Left lung (tissue), 14 donors: ENCODE measurements at places on chromosomes 7 and 10. TPM values are rescaled to one million over a fixed set of nuclear protein-coding genes. Genes with fewer than 3 reads are reported as not detected.

The CHCHD2 gene
- total RNA-seq, result 243 TPM

The NEBL gene
- 58.8 TPM for total RNA-seq

The HECTD2 gene
- total RNA-seq, result 15.8 TPM

The ZNF727 gene
- total RNA-seq, result 3.4 TPM

The HNRNPA2B1 gene
- 338 TPM for total RNA-seq

The PILRA gene
- 20.6 TPM for total RNA-seq

The FOXP2 gene
- 9.0 TPM for total RNA-seq

The HOXA3 gene
- 5.7 TPM for total RNA-seq

The IRF5 gene
- 35.5 TPM for total RNA-seq

The SLC39A12 gene
- 0.31 TPM for total RNA-seq

The PRSS1 gene
- total RNA-seq, result 0.99 TPM

The PLAC9 gene
- total RNA-seq, result 53.8 TPM

The STK32C gene
- 13.2 TPM for total RNA-seq

The MDH2 gene
- total RNA-seq, result 153 TPM

The COBL gene
- 26.0 TPM for total RNA-seq

The OPALIN gene
- total RNA-seq, result not detected

The CYP2C9 gene
- total RNA-seq, result not detected

The FASTK gene
- 63.5 TPM for total RNA-seq

The BTBD16 gene
- 2.1 TPM for total RNA-seq

The ALDH18A1 gene
- 48.2 TPM for total RNA-seq

The SUN3 gene
- total RNA-seq, result not detected

The CTAGE6 gene
- 0.97 TPM for total RNA-seq

The KIAA1217 gene
- total RNA-seq, result 33.6 TPM

The AKR1B15 gene
- total RNA-seq, result not detected

The MMD2 gene
- not detected for total RNA-seq

The PMS2 gene
- 11.8 TPM for total RNA-seq

The SPDYE8 gene
- not detected for total RNA-seq

The HABP2 gene
- 0.24 TPM for total RNA-seq

The PPP1R17 gene
- total RNA-seq, result not detected

The PTPN20 gene
- 7.1 TPM for total RNA-seq

The EPO gene
- total RNA-seq, result not detected

The TAS2R3 gene
- 0.82 TPM for total RNA-seq

The SDK1 gene
- total RNA-seq, result 13.5 TPM

The PRPS1L1 gene
- not detected for total RNA-seq

The OSBPL3 gene
- 30.5 TPM for total RNA-seq

The SYCE1 gene
- 0.47 TPM for total RNA-seq

The ALOX5 gene
- total RNA-seq, result 52.3 TPM

The SPAM1 gene
- total RNA-seq, result not detected

The PALD1 gene
- 10.1 TPM for total RNA-seq

The GIMAP1 gene
- 5.0 TPM for total RNA-seq

The UCMA gene
- total RNA-seq, result not detected

The TMEM196 gene
- total RNA-seq, result not detected

The PHKG1 gene
- 0.32 TPM for total RNA-seq

The CCDC172 gene
- total RNA-seq, result not detected

The GRID2IP gene
- 0.21 TPM for total RNA-seq

The TUBB8 gene
- 0.26 TPM for total RNA-seq
